Thyroid gland (tissue), 4 donors: ENCODE measurements at places on chromosomes 5 and 9.
A peak's percentile ranks its signal among the peaks of the same experiment; 100 is the strongest.

- peak; percentile 23 for DNase-seq
Observed at GRCh38 chr9:134775081-134775951, 105.3 kb upstream of the FCN2 start.

GRCh38 chr9:87581513-87581912 is 83.8 kb downstream of the DAPK1 start:
- no peak for DNase-seq

GRCh38 chr5:72600391-72600981 is 93.3 kb upstream of the ZNF366 start:
- DNase-seq = no peak

- no peak for DNase-seq
Observed at GRCh38 chr5:43437062-43437660, 25.0 kb upstream of the CCL28 start.

GRCh38 chr5:124207118-124207517 is 539.3 kb downstream of the ZNF608 start:
- DNase-seq = no peak

DNA sequence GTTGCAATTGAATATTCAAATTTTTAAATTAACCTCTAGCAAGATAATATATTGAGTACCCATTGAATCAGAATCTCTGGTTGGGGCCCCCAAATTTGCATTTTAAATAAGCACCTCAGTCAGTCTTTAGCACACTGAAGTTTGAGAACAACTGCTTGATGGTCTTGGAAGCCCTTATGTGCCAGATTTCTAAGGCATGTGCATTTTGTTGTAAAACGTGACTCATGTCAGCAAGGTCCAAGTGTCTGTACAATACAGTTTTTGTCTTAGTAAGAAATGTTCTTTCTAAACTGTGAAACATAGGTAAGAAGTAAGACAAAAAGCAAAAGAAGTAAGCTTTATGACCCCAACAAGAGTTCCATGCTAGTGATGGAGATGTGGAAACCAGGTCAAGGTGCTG is 59.1 kb upstream of the PHF2 start:
- DNase-seq = no peak

- no peak for DNase-seq
Observed at GRCh38 chr5:139964994-139965565, 78.0 kb downstream of the NRG2 start.

GRCh38 chr9:93595861-93596365 is 19.5 kb downstream of the PHF2 start:
- DNase-seq = no peak
